ENCODE measurements at places on chromosomes 6 and 20.

DNA sequence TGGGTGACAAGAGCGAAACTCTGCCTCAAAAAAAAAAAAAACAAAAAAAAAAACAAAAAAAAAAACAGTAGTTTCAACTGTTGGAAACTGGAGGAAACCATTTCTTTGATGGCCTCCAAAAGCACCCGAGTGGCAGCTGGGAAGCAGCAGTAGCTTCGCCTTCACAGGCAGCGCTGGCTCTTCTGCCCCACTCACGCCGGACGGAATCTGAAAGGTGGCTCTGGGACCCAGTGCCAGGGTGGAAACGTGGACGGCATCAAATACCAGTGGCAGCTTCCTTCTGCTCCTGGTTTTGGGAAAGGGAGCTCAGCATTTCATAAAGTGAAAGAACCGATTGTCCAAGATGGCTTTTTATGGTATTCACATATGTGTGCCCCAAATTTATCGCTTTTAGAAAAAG is 159.4 kb downstream of the SMOC2 start:
- DNase-seq = no peak

DNA sequence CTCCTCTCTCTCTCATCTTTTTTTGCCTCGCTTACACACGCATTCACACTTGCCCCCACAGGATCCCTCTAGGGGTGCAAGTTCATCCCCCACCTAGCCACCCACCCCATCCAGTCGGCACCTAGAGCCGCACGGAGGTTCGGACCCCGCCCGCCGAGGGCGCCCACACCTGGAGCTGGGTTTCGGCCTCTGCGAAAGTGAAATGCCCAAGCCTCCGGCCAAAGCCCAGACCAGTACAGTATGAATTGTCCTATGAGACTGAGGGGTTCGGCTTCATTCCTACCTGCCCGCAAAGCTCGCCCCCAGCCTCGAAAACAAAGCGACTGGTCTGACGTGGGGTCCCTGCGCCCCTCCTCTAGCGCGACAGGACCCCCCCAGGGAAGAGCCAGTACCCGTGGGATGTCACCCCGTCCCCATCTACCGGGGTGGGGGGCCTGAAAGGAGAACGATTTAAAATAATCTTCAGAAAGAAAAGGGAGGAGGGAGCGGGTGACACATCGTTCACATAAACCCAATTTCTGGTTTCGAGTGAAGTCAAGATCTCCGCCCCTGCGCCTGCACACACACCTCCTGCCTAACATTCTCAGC is 1.5 kb downstream of the TFAP2A start:
- DNase-seq = no peak

DNA sequence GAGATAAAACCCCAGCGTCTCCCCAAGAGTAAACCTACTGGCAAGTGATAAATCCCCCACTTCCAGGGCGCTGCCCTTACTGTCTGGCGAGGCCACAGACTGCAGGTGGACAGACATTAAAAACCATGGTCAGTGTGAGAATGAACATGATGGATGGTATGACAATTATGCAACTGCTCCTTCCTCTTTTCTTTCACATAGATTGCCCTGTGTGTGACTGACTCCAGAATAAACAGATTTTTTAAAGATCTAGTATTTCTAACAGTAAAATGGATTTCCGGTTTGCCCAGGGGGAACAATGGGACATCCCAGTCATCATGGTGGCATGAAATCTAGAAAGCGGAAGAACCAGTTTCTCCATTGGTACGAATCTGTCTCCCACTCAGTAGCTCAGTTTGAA is 153.7 kb downstream of the FOXC1 start:
- no peak for DNase-seq

- peak; percentile 65 for DNase-seq
These were observed 453.0 kb upstream of the SULF2 start for GRCh38 chr20:48238326-48238725.

GRCh38 chr6:47736083-47736700 is 37.8 kb downstream of the ADGRF4 start:
- peak; percentile 34 for DNase-seq

GRCh38 chr20:50930976-50931305 is 296 bp downstream of the ADNP start:
- DNase-seq = no peak
